ENCODE measurements at places on chromosomes 4 and X.

DNA sequence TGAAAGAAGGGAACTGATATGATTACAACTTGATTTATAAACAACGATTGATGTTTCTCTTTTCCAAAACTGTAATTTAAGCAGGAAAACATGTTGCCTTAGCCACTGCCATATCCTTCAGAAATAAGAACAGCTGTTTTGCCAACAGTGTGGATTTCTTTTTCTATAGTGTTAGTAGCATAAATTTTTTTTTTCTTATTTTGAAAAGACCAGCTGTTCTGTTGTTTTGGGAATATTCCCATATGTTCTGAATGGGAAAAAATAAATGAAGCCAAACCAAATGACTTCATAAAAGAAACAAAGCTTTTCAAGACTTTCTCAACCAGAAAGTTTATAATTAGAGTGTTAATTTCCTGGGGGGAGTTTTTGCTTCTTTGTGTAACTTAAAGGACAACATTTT is 83.9 kb upstream of the ARHGAP24 start:
- no peak for DNase-seq

- DNase-seq: no peak
Measured at GRCh38 chr4:118589471-118590055, 95.6 kb upstream of the METTL14 start.

DNA sequence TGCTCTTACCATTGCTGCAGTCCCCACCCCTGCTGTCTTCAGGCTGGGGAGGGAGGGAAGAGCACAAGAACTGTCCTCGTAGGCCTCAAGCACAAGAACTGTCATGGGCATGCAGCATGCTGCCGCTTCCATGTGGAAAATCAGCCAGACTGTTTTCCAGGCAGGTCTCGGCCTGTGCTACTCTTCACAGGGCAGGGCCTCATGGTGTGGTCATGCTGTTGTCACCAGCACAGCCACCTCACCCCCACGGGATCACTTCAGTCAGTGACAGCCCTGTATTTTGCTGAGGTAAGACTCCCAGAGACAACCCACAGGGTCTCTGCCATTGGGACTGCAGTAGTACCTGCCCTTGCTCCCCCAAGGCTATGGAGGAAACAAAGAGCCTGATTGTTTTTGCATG is 205.3 kb downstream of the NAP1L3 start:
- DNase-seq: no peak

DNA sequence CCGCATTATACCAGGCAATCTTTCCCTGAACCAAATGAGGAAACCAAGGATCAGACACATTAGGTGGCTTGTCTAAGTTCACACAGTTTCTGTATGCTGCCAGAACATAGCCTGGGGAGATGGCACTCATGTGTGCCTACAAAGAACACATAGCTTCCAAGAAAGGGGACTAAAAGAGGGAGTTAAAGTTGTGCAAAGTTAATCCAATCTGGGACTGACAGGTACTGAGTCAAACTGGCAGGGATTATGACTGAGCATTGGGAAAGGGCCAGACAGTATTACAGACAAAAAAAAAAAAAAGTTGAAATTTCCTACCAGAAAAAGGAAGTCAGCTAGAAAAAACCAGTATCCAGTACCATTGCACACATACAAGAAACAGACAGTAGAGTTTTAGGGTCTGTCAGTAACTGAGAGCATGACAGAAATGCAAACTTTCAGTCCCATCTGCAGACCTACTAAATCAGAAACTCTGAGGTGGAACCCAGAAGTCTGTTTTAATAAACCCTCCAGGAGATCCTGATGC is 37.2 kb downstream of the ADAMTS3 start:
- no peak for DNase-seq

GRCh38 chr4:24912252-24913118 is at the start of gene CCDC149:
Gene CCDC149, minus strand, starts transcription at chr4:24913042. Its CDS starts 178 bp downstream, at chr4:24912864.
- no peak for DNase-seq

DNA sequence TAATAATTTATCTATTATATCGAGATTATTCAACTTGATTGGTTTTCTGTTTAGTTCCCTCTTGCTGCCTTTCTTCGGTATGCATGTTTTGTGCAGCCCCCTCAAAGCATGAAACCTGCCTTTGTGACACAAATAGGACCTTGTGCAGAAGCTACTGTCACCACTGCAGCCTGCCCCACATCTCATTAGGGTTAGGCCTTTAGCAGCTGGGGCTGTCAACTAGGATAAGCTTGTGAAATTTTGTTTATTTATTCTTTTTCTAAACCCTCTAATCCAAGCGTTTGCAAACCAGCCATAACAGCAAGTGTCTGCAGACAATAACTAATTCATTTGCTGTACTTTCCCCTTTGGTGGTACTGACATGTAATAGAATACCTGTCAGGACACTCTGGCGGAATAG is 258.9 kb downstream of the RCHY1 start:
- no peak for DNase-seq

DNA sequence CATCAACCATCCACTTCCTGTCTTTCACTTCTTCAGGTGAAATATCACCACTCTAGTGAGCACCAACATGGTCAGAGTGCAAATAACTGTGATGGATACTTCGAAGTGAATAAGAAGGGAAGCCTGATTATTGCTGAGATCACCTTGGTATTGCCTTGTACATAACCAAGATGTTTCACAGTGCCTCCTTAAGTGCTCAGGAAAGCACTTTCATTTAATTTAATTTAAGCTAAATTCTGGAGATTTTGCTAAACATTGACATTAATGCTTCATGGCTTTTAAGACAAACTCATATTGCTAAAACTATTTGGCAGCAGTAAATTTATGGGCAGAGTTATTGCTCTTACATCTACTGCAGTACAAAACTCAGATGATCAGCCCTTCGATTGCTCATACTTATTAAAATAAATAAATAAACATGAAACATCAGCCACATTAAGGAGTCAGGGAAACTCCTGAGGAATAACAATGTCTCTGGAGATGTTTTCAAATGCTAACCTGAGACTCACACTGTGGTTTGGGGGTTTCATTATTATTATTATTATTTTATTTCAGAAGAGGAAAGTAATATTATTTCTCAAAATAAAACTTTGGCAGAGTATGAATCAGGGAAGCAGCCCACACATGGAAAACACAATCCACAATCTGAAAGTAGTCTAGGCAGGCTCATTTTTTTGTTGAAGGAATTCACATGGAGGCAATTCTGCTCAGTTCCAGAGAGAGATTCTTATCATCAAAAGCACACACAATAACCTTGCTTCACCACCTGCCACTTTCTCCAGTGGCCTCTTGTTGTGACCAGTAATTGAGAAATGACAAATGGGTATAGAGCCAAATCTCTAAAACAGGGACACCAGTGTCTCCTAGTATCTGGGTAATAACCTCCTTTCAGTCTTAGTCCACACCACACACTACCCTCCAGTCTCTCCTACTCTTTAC is 344.2 kb downstream of the MAPK10 start:
- no peak for DNase-seq

DNA sequence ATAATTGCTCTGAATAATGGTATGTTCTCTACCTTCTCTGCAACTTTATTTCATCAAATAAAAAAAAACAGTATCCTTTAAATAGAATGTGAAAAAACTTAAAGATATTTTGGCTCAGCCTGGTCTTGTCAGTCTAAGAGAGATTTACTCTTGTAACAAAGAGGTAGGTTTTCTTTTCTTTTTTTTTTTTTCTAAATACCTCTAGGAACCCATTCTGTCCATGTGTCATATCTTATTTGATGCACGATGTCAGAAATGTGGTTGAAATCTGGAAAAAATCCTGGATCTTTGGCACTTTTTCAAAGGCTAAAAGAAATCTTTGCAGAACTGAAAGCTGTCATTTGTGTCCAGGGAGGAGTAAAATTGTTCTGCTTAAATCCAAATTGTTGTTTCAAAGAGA is 17.3 kb upstream of the FGF5 start:
- DNase-seq: no peak

DNA sequence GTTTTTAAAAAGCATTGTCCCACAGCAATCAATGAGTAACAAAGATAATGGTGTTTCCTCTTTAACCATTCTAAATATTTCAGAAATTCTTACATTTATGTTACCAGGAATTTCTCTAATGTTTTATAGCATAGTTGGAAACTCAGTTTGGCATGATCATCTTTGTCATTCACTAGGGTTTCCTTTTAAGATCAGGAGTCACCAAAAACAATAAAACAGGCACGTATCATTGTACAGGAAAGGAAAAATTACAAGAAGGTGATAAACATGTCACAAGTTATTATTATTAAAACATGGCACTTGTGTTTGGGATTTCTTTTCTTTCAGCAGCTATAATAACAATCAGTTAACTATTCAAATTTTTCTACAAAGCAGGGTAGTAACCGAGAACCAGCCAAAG is 84.0 kb downstream of the SLC10A7 start:
- DNase-seq: no peak

- no peak for DNase-seq
Measured at GRCh38 chrX:129115104-129115503, 408.2 kb downstream of the SMARCA1 start.

GRCh38 chrX:150940844-150941495 is 42.2 kb upstream of the HMGB3 start:
- DNase-seq: no peak

DNA sequence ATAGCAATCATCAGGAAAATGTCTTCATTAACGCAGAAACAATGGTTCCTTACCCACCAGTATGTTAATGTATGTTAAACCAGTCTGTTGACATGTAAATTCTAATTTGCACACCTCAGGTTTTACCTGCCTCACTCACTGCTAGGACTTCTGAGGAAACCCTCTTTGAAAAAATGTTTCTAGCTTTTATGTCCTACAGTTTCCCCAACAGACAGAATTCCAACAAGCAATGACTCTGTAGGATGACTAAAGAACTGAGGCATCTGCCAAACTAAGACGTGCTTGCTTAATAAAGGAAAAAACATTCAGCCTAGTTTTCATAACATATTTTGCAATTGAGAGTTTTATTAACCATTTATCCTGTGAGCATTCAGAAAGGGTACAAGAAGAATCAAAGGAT is 20.6 kb upstream of the SOX3 start:
- DNase-seq: no peak

DNA sequence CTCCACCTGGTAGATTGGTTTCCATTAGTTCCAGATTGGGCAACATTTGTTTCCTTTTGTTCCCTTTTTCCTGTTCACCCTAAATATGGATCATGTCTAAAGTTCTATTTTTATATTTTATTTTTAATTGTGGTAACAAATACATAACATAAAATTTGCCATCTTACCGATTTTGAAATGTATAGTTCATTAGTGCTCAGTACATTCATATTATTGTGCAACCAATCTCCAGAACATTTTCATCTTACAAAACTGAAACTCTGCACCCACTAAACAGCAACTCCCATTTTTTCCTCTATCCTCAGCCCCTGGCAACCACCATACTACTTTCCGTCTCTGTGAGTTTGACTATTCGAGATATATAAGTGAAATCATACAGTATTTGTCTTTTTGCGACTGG is 14.2 kb upstream of the RPS6KA3 start:
- DNase-seq: no peak

- DNase-seq: no peak
Measured at GRCh38 chr4:75053352-75053751, 120.4 kb downstream of the PARM1 start.

- no peak for DNase-seq
Measured at GRCh38 chrX:153924149-153924861, 1.8 kb downstream of the ARHGAP4 start.

GRCh38 chrX:73289039-73289438 is 74.4 kb upstream of the NAP1L2 start:
- DNase-seq: no peak

GRCh38 chr4:38686682-38687081 is 22.7 kb downstream of the KLF3 start:
- DNase-seq: no peak

GRCh38 chr4:53713767-53714166 is 122.5 kb upstream of the LNX1 start:
- no peak for DNase-seq
